ENCODE measurements at places on chromosomes 5 and 9.

GRCh38 chr5:87421307-87421706 is 8.6 kb upstream of the CCNH start:
- DNase-seq: no peak

- DNase-seq: no peak
Measured at GRCh38 chr9:75487856-75488718, 399.8 kb downstream of the OSTF1 start.

GRCh38 chr5:157116483-157116954 is 7.7 kb upstream of the HAVCR2 start:
- DNase-seq: no peak

DNA sequence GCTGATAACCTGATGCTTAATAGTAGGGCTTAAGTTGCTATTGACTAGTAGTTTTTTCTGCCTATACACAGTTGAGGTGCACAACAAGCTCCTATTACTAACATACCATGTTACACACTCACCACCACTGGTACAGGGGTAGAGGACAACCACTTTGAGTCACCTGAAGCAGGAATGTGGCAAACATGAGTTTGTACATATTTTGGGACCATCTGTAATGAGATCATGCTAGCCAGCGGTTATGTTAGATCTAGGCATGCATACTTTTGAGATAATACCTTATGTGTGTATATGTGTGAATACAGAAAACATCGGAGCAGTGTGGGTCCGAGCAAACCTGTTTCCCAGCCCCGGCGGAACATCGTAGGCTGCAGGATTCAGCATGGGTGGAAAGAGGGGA is 72.8 kb upstream of the NXNL2 start:
- no peak for DNase-seq

DNA sequence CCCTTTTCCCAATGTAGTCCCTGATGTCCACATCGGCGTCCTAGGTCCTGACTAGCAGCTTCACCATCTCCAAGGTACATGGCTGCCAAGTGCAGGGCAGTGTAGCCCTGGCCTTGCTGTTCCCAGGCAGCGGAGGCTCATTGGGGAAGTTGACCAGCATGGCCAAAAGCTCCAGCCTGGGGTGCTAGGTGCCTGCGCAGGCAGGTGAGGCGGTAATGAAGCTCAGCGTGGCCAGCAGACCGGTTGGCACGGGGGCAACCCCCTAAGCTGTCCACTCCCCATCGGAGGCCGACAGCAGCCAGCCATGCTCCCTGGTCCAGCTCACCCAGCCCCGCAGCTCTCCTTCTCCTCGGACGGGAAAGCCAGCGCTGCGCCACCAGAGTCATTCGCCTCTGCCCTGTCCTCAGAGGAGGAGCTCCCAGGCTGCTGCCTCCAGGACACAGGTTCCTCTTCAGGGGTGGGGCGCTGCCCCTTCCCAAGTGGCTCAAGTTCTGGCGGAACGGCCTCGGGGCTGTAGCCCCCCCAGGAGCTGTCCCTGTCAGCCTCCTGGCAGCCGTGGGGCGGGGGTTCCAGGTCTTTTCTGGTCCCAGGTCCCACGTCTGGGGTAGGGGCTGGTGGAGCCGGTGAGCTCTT is 1218.2 kb downstream of the FOXD4L5 start:
- DNase-seq: no peak

- peak; percentile 93 for DNase-seq
Measured at GRCh38 chr9:128558431-128559310, 6.3 kb downstream of the SPTAN1 start.

GRCh38 chr9:14214065-14214684 is 99.8 kb downstream of the NFIB start:
- DNase-seq: no peak

- DNase-seq: no peak
Measured at GRCh38 chr5:82221020-82221419, 57.1 kb downstream of the RPS23 start.

- DNase-seq: no peak
Measured at GRCh38 chr9:106925392-106925791, 62.4 kb downstream of the ZNF462 start.

GRCh38 chr9:22214021-22214420 is 204.9 kb upstream of the CDKN2B start:
- no peak for DNase-seq

DNA sequence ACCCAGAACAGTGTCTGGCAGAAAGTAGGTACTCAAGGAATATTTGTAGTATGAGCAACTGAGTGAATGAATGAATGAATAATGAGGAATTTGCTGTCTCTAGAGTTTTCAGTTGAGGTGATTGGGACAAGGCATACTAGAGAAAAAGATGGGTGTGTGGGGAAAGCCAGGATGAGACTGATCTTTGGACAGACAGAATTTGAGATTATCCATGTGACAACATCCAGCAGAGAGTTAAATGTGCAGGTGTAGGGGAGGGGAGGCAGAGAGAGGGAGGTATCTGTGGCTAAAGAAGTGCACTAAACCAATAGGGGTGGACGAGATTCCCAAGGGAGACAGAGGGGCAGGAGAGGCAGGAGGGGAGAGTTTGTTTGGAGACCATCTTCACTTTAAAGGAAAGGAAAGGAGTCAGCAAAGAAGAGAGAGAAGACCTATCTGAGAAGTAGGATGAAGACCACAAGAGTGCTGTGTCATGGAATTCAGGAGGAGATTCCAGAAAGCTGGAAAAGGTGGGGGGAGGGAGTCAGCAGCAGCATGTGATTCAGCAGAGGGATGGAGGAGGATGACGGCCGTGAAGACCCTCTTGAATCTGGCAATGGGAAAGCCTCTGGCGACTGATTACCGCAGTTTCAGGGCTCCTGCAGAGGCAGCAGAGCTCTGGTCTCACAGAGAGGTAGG is 3.2 kb downstream of the CPLX2 start:
- no peak for DNase-seq

DNA sequence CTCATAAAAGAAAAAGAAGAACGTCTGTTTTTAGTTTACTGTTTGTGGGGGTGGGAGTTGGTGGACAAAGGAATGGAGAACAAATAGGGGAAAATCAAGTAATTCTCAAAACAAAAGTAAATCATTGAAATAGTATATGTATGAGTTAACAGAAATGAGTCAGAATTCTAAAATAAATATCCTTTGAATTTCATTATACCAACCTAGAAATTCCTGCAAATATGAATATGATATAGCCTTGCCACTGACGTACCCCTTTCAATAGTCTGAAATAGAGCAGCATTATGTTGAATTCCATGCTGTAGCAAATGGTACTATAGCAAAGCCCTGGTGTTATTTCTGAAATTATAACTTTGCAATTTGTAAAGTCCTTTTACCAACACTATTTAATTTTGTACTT is 29.6 kb upstream of the DTWD2 start:
- peak; percentile 25 for DNase-seq

DNA sequence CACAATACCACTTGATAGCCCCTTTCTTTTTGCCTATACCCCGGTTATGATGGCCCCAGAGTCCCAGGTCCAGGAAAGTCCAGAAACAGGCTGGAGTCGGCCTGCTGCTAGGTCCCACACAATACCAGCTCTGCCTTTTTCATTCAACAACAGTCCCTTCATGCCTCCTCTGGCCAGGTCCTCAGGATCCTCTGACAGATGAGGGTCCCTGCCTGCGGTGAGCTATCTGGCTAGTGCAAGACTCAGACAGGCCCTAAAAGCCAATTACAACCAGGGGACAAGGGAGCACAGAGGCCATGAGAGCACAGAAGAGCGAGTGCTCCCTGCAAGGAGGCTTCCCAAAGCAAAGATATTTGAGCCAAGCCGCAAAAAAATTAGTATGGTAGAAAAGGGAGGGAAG is 84.8 kb upstream of the ZBTB43 start:
- DNase-seq: no peak

- no peak for DNase-seq
Measured at GRCh38 chr5:165328846-165329245, 1823.4 kb downstream of the MAT2B start.

- no peak for DNase-seq
Measured at GRCh38 chr9:134186471-134187109, 22.2 kb upstream of the RNU6ATAC start.

- no peak for DNase-seq
Measured at GRCh38 chr5:35430381-35431162, 187.1 kb upstream of the SPEF2 start.

GRCh38 chr9:98899408-98900056 is 44.2 kb upstream of the COL15A1 start:
- DNase-seq: peak; percentile 51

GRCh38 chr5:8814105-8814504 is 731.8 kb downstream of the SEMA5A start:
- no peak for DNase-seq

DNA sequence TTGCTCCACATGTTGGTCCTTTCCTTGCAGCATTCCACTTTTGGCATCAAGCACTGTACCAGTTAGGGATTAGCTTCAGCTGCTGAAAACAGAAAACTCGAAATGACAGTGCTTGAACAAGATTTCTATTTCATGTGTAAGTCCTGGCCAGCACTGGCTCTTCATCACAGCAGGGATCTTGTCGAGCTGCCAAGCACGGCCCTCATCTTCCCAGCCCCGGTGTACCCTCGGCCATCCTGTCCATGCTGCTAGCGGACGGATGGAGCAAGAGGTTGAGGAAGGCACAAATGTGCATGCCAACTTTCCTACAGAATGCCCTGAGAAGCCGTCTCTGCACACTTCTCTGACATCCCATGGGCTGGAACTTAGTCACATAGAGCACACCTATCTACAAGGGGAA is 130.6 kb downstream of the TENT4A start:
- no peak for DNase-seq

- DNase-seq: no peak
Measured at GRCh38 chr5:24196789-24197188, 448.0 kb downstream of the CDH10 start.

DNA sequence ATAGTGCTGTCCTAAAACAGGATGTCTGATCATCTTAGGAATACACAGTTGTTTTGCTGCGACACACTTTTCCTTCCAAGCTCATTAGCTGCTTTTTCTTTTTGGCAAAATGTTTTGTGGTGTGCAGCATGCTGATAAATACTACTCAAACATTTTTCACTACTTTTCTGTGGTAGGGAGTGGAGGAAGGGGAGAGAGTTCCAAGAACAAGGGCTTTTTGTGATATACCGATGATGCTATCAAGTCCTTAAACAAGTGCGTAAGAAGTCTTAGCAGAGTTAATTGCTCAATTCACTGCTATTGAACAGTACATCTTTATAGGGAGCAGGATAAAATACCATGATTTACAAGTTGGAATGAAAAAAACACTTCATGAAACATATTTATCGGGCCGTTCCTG is 23.6 kb upstream of the TEK start:
- DNase-seq: no peak

GRCh38 chr9:21747175-21747574 is 55.3 kb upstream of the MTAP start:
- peak; percentile 10 for DNase-seq

DNA sequence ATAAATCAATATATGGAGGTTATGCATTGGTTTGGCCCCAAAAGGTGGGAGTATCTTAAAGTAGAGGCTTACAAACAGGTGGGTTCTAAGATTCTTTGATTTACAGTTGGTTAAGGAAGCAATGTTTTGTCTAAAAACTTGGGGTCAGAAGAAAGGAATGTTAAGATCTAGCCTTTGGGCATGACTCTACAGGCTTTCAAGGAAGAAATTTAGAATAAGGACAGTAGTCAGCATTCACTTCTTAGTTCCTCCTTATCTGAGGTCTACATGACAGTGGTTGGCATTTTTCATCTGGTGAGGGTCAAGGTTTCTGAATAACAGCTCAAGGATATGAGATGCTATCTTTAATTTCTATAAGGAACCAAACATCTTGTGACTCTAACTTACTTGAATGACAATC is 122.8 kb downstream of the CAMK4 start:
- DNase-seq: no peak

GRCh38 chr5:1323803-1324173 is 21.1 kb downstream of the CLPTM1L start:
- no peak for DNase-seq

DNA sequence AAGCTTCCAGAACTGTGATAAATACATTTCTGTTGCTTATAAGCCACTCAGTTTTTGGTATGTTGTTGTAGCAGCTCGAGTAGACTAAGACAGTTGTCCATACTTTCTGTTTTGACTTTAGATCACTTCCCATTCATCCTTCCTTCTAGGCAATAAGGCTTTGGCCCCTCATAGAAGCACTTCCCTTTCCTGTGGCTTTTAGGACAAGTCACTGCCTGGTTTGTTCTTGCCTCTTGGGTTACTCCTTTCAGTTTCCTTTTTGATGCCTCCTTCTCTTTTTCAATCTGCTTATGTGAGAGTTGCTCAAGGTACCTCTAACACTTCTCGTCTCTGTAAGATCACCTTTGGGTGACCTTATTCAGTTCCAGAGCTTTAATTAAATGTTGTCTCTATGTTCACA is 72.4 kb upstream of the NTRK2 start:
- DNase-seq: peak; percentile 72

GRCh38 chr9:2495221-2496005 is 126.2 kb upstream of the VLDLR start:
- DNase-seq: no peak

DNA sequence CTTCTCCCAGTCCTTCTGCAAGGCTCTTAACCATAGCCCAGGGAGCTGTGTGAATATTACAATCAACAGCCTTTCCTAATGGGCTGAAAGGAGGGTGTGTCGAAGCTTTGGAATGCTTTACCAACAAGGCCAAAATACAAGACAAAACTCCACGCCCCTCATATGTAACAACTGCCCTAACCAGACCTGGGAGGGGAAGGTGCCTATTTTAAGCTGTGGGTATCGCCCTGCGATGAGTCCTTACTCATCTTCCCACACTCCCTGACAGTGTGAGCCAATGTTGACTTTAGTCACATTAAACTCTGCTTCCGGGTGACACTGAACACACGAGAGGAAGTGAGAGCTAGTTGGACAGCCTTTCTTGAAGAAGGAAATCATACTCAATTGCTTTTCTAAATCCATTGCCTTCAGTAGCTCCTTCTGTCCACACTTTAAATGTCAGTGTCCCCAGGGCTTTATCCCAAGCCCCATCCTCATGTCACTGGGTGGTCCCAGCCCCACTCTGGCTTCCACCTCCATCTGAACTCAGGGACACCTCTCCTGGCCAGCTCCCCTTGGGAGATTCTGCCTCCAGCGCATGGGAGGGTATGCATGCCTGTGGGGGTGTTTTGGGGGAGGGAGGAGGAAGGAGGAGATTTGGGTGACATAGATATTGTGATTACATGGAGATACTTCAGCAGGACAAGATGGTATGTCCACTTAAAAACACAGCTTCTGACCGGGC is 6.5 kb upstream of the TBC1D9B start:
- peak; percentile 91 for DNase-seq

- no peak for DNase-seq
Measured at GRCh38 chr5:127887282-127887681, 184.1 kb downstream of the CCDC192 start.
